Stimulated activated CD8-positive, alpha-beta memory T cell treated with anti-CD3 and anti-CD28 coated beads, Interleukin-7, amount 100 ng/mL, for 24 hours (primary cell): ENCODE measurements at places on chromosomes 5 and 9.

GRCh38 chr9:134226221-134226930 is 62.0 kb upstream of the RNU6ATAC start:
- DNase-seq: no peak

- DNase-seq: no peak
These were observed 2.8 kb upstream of the PPP1R26 start for GRCh38 chr9:135476561-135477355.

- no peak for DNase-seq
These were observed 32.1 kb downstream of the USP20 start for GRCh38 chr9:129867136-129868022.

- no peak for DNase-seq
These were observed 1573.4 kb downstream of the EFNA5 start for GRCh38 chr5:106097340-106097739.

DNA sequence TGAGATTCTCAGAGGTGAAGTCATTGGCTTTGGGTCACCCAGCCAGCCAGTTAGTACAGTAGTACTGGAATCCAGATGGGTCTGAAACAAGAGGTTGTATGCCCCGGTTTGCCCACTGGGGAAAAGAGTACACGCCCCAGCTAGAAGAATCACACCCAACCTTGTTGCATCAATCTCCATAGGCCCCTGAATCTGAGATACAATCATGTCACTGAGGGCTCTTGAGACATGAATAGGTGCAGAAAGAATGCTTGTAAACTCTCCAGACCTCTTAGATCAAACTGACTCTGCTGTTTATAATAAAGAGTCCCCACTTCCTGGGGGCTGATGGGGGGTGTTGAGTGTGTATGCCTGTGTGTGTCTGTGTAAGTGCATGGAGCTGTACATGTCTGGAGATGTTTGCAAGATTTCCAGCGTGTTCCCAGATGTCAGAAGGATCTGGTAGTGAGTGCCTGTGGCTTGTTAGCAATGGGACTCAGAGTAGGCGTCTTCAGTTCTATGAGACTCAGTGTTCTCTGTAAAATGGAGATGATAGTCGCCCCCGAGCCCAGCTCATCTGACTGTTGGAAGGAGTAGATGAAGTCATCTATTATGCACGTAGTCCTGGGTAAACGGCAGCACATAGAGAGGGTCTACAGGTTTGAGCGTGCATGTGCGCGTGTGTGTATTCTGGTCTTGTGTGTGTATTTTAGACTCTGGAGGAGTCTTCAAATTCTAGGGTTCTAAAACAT is 48.2 kb downstream of the COL27A1 start:
- no peak for DNase-seq

DNA sequence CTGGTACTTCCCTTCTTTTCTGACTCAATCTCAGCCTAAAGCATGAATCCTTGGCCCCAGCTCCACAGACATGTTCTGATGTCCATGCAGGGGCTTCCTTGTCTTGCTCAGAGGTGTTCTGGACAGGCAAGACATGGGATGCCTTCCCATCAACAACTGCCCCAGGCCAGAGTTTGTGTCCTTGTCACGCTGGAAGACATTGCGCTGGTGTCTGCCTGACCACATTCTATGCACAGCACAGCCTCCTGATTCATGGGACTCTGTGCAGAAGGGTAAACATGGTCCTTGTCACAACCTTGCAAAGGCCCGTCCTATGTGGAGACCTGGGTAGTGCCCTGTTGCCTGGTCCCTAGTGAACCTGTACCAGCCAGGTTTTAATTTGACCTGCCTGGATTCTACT is 212.2 kb downstream of the FSTL4 start:
- DNase-seq: no peak

GRCh38 chr5:145946112-145946861 is 9.9 kb downstream of the SH3RF2 start:
- no peak for DNase-seq

DNA sequence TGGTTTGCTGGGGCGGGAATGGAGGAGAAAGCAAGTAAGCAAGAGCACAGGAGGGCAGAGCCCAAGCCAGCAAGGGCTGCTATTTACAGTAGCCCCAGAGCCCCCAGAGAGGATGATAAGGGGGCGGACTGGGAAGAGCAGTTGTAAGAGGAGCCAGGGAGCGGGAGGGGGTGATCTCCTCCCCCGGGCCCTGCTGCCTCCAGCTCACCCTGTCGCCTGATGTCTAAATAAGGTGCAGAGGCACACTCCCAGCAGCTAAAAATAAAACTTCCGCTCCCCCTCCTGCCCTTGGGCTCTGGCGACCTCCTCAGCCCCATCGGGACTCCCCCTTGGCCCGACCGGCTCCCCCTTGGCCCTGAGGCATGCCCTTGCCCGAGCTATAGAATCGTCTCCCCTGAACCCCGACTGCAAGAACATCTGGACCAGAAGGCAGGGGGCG is 14.4 kb upstream of the CCDC69 start:
- no peak for DNase-seq

DNA sequence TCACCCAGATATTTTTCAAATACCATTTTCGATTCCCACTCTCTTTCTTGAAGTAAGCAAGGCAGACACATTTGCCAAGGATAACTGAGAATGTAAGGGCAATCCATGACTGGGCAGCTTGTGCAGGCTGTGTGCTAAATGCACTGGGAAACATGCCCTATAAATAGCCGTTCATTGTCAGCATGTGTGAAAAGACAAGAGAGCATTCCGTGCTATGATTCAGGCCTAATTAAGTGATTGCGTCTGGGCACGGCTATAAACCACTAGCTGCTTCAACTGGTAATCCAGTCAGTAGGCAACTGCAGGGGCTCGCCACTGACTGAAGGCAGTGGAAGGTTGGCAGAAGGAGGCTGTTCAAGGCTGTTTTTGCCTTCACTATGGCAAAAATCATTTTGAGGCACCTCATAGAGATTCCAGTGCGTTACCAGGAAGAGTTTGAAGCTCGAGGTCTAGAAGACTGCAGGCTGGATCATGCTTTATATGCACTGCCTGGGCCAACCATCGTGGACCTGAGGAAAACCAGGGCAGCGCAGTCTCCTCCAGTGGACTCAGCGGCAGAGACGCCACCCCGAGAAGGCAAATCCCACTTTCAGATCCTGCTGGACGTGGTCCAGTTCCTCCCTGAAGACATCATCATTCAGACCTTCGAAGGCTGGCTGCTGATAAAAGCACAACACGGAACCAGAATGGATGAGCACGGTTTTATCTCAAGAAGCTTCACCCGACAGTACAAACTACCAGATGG is at the start of gene HSPB3:
Gene HSPB3, plus strand, starts transcription at position 287 of the 745 bp plus-strand sequence. Its CDS starts 91 bp downstream, at position 378.
- DNase-seq: no peak

DNA sequence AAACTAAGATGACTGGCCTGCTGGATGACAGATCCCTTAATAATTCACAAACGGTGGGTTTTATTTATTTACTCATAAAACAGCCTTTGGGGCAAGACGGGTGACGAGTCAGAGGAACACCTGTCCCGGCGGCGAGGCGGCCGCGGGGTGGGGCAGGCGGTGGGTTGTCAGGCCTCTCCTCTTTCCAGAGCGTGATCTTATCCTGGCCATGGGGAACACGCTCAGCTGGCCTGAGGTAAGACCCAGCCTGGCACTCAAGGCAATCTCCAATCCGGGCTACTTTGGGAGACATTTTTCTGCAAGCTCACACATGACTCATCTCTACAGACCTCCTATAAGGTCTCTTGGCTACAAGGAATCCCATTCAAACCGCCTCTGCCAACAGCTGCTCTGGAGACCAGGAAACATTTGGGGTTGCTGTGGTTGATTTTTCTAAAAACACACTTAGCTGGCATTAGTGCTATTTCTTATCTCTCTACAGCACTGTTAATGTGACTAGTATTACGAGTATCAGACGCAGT is 6.3 kb downstream of the RAPGEF1 start:
- no peak for DNase-seq

- no peak for DNase-seq
These were observed 74.1 kb downstream of the SERINC5 start for GRCh38 chr5:80181618-80182211.

- no peak for DNase-seq
These were observed 66.9 kb downstream of the TMEM252 start for GRCh38 chr9:68473790-68474189.

DNA sequence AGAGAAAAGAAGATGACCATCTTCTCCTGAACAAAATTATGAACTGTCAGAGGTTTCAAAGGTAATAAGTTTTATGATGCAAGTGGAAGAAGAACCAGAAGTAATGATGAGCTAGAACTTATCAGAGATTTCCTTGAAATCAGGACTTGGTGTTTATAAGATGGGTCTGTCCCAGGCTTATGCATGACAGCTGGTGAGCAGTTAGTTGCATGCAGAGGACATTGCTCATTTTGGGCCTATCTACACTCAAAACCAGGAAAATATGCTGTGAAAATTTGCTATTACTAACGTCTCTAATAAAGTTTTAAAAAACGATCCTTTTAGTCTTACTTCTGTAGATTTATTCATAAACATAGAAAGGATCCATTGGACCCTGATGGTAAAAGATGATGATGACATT is 6.6 kb upstream of the STC2 start:
- no peak for DNase-seq

GRCh38 chr5:74105126-74105780 is 479.3 kb downstream of the ARHGEF28 start:
- DNase-seq: no peak

- no peak for DNase-seq
These were observed 42.5 kb upstream of the RIC1 start for GRCh38 chr9:5586391-5586802.

- DNase-seq: no peak
These were observed 40.4 kb upstream of the UNC5A start for GRCh38 chr5:176769911-176770310.

DNA sequence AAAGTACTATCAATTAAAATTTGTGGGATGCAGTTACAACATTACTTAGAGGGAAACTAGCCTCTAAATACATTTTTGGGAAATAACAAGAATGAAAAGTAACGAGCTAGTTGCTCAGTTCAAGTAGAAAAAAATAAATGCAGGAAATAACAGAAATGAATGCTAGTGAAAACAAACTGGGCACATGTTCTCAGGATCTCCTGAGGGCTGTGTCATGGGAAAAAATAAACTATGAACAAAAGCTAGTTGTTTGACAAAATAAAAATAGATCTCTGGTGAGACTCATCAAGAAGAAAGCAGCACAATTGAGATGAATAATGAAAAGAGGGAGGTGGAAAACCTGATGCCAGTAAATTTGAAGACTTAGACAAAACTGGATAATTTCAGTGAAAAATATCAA is 16.3 kb downstream of the IDNK start:
- DNase-seq: no peak

- no peak for DNase-seq
These were observed 416.4 kb upstream of the CD180 start for GRCh38 chr5:67612961-67613360.

DNA sequence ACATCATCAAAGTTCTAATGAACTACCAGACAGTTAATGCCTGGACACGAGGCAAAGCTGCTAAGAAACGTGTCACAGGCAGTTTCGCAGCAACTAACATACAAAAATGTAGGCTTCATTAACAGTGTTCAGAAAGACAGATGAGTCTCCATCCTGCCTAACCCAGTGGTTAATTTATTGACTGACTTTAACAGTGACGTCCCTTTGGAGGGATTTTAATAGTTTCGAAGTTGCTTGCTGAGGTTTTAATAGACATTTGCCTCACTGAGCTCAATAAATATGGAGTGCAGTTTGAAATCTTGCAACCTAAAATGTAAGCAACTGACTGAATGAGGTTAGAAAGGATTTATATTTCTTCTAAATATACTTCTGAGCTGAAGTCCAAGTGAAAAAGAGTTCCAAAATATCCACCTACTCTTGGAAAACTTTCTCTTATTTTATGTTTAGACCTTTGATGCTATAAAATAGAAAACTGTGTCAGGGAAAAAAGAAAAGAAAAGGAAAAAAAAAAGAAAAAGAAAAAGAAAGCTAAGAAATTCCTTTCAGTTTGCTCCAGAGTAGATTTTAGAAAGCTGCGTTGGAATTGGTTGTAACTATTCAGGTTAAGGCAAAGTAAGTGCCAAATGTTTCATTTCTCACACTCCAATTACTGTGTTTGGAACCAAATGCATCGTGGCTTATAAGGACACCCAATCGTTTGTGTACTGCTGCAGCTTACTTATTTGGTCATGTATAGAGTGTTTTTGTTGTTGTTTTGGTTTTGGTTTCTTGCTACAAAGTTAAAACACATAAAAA is 2016.6 kb downstream of the MAT2B start:
- DNase-seq: no peak

DNA sequence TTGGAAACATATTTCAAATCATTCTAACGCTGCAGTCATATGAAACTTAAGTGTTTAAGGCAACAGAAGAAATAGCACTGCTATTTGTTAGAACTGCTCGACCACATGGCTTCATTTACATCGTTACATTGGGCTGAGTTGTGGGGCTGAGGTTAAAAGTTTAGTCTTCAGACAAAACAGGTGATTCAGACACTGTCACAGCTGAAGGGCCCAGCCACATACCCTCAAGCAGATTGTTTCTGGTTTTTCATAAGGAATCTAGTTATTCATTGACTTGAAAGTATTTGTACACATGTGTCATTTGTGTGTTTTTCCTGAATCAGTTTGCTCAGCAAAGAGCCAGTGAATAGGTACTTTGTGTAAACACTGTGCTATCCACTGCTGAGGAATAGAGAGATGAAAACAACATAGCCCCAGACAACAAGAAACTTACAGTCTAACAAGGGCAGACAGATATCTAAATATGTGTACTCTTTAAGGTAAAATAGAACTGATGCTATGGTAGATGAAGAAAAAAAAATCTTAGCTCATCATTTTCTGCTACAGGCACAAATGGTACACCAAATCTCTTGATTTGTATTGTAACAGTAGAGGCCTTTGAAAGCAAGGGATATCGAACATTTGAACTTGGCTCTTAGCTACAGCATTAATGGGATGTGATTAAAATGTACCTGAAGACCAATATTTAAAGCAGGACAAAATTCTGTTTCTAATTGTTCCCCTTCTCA is 357.6 kb upstream of the RPS23 start:
- no peak for DNase-seq

- no peak for DNase-seq
These were observed 57.4 kb downstream of the SFXN1 start for GRCh38 chr5:175535796-175536195.

GRCh38 chr5:87940775-87941174 is 327.9 kb downstream of the TMEM161B start:
- no peak for DNase-seq

GRCh38 chr5:1548702-1549474 is 25.1 kb upstream of the LPCAT1 start:
- no peak for DNase-seq

- DNase-seq: no peak
These were observed 14.1 kb upstream of the IRX4 start for GRCh38 chr5:1896602-1897376.

- DNase-seq: no peak
These were observed 452.8 kb upstream of the MPDZ start for GRCh38 chr9:13732290-13732689.
